H9 (cell line): ENCODE measurements at places on chromosomes 3 and 15. TPM values are rescaled to one million over a fixed set of nuclear protein-coding genes. Genes with fewer than 3 reads are reported as not detected.

- no peak for DNase-seq
These were observed 29.0 kb downstream of the POMGNT2 start for GRCh38 chr3:43076857-43077256.

Gene SNX22
- 4.4 and 4.8 TPM in 2 replicates for total RNA-seq

Gene KLHL40
- not detected in 2 replicates for total RNA-seq

Gene LSMEM2
- 0.24 and 0.50 TPM in 2 replicates for total RNA-seq

Gene CHAC1
- 47.2 and 48.7 TPM in 2 replicates for total RNA-seq
